ENCODE measurements at places on chromosomes 11 and 22.

GRCh38 chr11:113572136-113572735 lies 97.0 kb upstream of the DRD2 start:
- DNase-seq, result no peak

DNA sequence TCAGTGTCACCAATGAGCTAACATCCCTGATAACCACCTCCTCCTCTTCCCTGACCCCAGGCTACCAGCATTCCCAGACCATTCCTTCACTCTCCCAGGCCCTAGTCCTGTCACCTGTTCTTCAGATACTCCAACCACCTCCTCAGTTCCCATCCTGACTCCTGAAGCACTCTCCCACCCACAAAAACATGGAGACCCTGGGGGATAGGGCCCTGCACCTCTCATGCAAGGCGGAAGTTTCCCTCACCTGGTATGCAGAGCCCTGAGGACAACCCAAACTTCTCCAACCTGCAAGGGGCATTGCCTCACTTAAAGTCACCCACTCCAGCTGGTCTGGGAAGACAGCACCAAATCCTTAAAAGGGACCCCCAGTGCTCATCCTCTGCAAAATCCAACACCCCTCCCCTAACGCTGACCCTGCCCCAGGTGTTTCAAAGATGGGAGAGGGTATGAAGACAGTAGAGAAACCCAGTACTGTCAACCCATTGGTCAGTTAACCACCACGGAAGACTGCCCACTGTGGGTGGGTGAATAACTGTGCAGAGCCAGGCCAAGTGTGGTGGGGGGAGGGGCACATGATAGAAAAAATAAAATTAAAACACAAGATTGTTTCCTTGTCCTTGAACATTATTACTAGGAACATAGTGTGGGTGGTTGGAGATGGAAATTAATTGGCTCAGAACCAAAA lies 1.4 kb downstream of the TNKS1BP1 start:
- DNase-seq, result peak; percentile 49

DNA sequence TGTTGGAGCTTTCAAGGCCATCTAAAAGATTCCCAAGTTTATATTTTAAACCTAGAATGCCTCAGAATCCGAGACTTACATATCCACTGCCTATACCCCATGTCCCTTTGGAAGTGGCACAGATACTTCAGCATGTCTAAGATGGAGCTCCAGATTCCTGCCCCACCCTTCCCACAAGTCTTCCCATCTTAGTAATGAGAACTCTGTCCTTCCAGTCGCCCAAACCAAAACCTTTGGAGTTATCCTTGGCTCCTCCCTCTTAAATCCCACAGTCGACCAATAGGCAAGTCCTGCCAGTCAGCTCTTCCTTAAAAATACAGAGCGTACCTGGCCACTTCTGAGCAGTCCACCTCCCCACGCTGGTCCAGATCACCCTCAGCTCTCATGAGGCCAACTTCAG lies 4.3 kb downstream of the POLD4 start:
- DNase-seq, result no peak

- DNase-seq, result no peak
Observed at GRCh38 chr11:119694334-119694733, 34.7 kb downstream of the NECTIN1 start.

DNA sequence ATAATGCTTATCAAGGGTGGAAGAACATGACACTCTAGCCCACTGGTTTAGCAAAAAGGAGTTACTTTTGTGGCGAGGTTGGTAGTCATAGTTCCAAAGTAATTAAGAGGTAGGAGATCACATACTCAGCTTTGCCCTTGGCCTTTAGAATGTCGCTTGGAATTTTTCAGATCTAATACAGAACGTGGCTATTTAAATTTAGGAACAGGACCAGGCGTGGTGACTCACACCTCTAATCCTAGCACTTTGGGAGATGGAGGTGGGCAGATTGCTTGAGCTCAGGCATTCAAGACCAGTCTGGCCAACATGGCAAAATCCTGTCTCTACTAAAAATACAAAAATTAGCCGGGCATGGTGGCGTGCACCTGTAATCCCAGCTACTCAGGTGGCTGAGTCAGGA lies 26.1 kb upstream of the ZNRF3 start:
- DNase-seq, result no peak

GRCh38 chr22:31005535-31005934 lies 36.5 kb downstream of the TUG1 start:
- DNase-seq, result no peak
